ENCODE measurements at places on chromosomes 7 and 10. TPM values are rescaled to one million over a fixed set of nuclear protein-coding genes. Genes with fewer than 3 reads are reported as not detected.

Gene LIPM
- not detected for total RNA-seq

Gene RBP4
- total RNA-seq, result 0.79 TPM

Gene HHEX
- not detected for total RNA-seq

Gene HOXA4
- total RNA-seq, result 0.43 TPM

Gene MAGI2
- 9.5 TPM for total RNA-seq

Gene SLC16A12
- 1.5 TPM for total RNA-seq
